Vagina (tissue), 2 donors: ENCODE measurements at places on chromosomes 1 and 21.

- DNase-seq: no peak
- no peak overlapping the region for H3K4me3 ChIP-seq
- no peaks in the 10 kb centered on the region for H3K36me3 ChIP-seq
- no peaks in the 10 kb centered on the region for H3K27me3 ChIP-seq
- peak overlapping the region; percentile 66 for H3K27ac ChIP-seq
- peaks cover 23% of the 10 kb centered on the region for H3K4me1 ChIP-seq
These were observed 37.9 kb upstream of the EDEM3 start for GRCh38 chr1:184792450-184792969.

DNA sequence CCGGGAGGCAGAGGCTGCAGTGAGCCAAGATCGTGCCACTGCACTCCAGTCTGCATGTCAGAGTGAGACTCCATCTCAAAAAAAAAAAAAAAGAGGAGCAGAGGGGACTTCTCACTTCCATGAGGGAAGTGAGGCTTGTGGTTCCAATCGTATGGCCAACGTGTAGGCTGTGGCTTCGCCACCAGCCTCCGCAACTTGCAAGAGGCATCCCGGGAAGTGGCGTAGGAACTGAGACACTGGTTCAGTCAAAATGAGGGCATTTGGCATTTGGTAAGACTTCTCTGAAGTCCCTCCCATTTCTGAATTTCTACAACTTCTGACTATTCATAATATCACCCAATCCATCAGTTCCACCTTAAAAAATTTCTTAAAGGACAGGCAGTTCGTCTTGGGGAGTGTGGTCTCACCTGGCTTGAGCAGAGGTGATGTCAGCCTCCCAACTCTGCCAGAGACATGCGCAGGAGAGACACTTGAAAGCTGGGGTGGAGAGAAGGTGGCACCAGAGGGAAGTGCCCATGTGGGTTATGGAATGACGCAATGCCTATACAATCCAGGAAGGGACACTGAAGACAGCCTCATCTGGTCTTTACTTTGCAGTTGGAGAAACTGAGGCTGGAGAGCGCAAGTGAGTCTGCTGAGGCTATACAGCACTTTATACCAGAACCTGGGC is 17.2 kb downstream of the KAZN start:
- DNase-seq: no peak
- no peaks in the 10 kb centered on the region for H3K27me3 ChIP-seq
- no peak overlapping the region for H3K27ac ChIP-seq
- H3K4me3 ChIP-seq: no peak overlapping the region
- H3K36me3 ChIP-seq: no peaks in the 10 kb centered on the region
- H3K4me1 ChIP-seq: no peaks in the 10 kb centered on the region

GRCh38 chr21:22791986-22792560 is 1793.9 kb downstream of the NCAM2 start:
- no peak for DNase-seq
- H3K27ac ChIP-seq: no peak overlapping the region
- H3K4me1 ChIP-seq: no peaks in the 10 kb centered on the region
- no peaks in the 10 kb centered on the region for H3K36me3 ChIP-seq

DNA sequence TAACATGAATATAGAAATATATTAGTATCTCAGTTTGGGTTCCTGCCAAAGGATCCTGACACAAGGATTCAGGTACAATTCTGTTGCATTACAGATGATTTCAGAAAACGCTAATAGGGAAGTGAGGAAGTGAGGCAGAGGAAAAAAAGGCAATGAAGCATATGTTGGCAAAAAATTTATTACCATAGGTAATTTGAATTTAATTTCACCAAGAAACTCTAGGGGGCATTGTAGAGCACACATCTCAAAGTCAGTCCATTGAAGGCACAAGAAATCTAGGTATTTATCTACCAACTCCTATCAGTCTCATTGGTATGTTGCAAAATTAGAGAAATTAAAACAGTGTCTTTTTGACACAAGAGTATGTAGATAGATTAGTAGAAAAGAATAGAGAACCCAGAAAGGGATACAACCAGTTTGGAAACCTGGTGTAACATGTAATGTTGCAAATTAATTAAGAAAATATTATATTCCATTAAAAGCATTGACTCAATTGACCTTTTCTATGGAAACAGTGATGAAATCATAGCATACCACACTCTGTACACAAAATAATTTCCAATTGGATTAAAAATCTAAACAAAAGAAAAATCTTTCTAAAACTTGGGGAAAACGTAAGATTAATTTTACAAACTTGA is 104.9 kb upstream of the SNX7 start:
- H3K4me1 ChIP-seq: no peaks in the 10 kb centered on the region
- no peak overlapping the region for H3K27ac ChIP-seq
- no peaks in the 10 kb centered on the region for H3K36me3 ChIP-seq
- no peak for DNase-seq

- no peaks in the 10 kb centered on the region for H3K27me3 ChIP-seq
- no peak overlapping the region for H3K4me3 ChIP-seq
- DNase-seq: no peak
- H3K27ac ChIP-seq: no peak overlapping the region
These were observed 8.7 kb downstream of the ADAMTS1 start for GRCh38 chr21:26836528-26836927.

DNA sequence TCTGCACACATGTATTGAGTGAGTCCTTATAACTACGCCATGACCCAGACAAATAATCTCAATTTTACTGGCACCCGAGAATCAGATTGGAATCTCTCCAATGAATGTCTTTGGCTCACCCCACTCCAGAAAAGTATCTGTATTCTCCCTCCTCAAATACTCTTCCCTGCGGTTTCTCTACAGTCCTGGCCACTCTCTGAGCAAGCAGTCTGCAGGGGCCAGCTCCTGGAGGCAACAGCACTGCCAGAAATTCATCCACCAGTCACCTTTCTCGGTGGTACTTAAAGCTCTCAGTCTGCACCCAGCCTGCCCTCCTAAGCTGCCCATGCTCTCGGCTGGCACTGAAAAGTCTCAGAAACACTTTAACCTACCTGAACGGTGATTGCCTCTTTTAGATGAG is 16.1 kb upstream of the LYST start:
- H3K4me3 ChIP-seq: peak overlapping the region; percentile 29
- no peak for DNase-seq
- H3K4me1 ChIP-seq: peaks cover 37% of the 10 kb centered on the region
- peak overlapping the region; percentile 77 for H3K27ac ChIP-seq

DNA sequence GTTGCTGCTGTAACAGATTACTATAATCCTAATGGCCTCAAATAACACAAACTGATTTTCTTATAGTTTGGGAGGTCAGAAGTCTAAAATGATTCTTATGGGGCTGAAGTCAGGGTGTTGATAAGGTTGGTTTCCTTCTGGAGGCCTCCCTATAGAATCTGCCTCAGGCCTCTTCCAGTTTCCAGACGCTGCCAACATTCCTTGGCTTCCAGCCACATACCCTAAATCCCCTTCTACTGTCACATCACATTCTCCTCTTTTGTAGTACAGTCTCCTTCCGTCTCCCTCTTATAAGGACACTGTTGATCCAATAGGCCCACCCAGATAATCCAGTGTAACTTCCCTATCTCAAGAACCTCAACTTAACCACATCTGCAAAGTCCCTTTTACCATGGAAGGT is 145.3 kb upstream of the NCAM2 start:
- H3K4me1 ChIP-seq: no peaks in the 10 kb centered on the region
- no peak for DNase-seq
- no peak overlapping the region for H3K27ac ChIP-seq
- H3K36me3 ChIP-seq: no peaks in the 10 kb centered on the region

- H3K4me1 ChIP-seq: peaks cover 12% of the 10 kb centered on the region
- no peak for DNase-seq
- H3K27ac ChIP-seq: peak overlapping the region; percentile 33
- H3K4me3 ChIP-seq: no peak overlapping the region
These were observed 8.1 kb downstream of the PSRC1 start for GRCh38 chr1:109274533-109275476.

DNA sequence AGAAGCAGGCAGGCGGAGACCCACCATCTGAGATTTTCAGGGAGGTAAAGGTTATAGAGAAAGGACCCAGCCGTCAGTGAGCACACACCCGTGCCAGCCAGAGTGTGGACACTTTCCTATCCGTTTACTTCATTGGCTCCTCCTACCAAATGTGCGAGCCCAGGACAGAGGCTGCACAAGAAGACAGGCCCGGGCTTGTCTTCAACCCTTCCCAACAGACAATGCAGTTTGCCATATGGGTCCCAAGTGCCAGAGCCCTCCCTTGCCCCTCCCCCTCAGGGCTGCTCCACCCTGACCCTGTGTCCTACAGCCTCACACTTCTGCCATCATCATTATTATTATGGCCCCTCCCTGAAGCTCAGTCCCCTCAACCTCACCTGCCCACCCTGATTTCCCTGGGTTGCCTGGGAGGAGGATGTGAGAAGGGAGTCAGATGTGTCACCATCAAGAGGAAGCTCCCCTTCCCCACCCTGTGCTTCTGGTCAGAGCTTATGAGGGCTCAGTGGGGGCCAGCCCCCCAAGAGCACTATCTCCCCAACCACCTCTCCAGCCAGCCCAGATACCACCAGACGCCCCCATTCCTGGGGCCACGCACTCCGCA is 9.4 kb downstream of the LAPTM5 start:
- peaks cover 43% of the 10 kb centered on the region for H3K4me1 ChIP-seq
- no peak overlapping the region for H3K4me3 ChIP-seq
- H3K27me3 ChIP-seq: no peaks in the 10 kb centered on the region
- no peaks in the 10 kb centered on the region for H3K36me3 ChIP-seq
- DNase-seq: no peak

GRCh38 chr1:216632980-216633379 is 90.2 kb downstream of the ESRRG start:
- no peaks in the 10 kb centered on the region for H3K4me1 ChIP-seq
- H3K27me3 ChIP-seq: no peaks in the 10 kb centered on the region
- H3K36me3 ChIP-seq: no peaks in the 10 kb centered on the region
- no peak overlapping the region for H3K27ac ChIP-seq

DNA sequence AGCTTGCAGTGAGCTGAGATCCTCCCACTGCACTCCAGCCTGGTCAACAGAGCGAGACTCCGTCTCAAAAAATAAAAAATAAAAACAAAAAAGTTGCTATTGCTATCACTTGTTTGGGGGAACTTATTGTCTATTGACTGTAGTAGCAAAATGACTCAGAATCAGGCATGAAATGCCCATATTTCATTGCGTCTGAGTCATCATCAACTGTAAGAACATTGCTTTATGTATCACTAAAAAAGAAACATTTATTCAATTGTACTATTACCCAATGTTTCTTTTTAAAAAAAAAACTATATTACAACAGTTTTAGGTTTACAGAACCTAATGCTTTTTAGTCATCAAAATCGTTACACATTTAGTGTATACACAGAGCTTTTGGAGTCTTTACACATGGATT is 91.0 kb upstream of the FMN2 start:
- H3K27me3 ChIP-seq: peaks cover 8% of the 10 kb centered on the region
- no peak overlapping the region for H3K27ac ChIP-seq
- no peak for DNase-seq
- H3K36me3 ChIP-seq: no peaks in the 10 kb centered on the region

- H3K36me3 ChIP-seq: no peaks in the 10 kb centered on the region
- H3K27me3 ChIP-seq: no peaks in the 10 kb centered on the region
- H3K4me3 ChIP-seq: no peak overlapping the region
- no peak for DNase-seq
- no peaks in the 10 kb centered on the region for H3K4me1 ChIP-seq
- no peak overlapping the region for H3K27ac ChIP-seq
These were observed 253.1 kb upstream of the ADGRL4 start for GRCh38 chr1:79259390-79260336.

- no peak for DNase-seq
- H3K27me3 ChIP-seq: no peaks in the 10 kb centered on the region
- H3K4me3 ChIP-seq: no peak overlapping the region
- no peak overlapping the region for H3K27ac ChIP-seq
- no peaks in the 10 kb centered on the region for H3K36me3 ChIP-seq
These were observed 111.8 kb downstream of the PAPPA2 start for GRCh38 chr1:176574756-176575155.

GRCh38 chr21:29078869-29079767 is 5.7 kb upstream of the CCT8 start:
- H3K4me3 ChIP-seq: no peak overlapping the region
- H3K4me1 ChIP-seq: peaks cover 9% of the 10 kb centered on the region
- H3K27ac ChIP-seq: no peak overlapping the region
- no peaks in the 10 kb centered on the region for H3K36me3 ChIP-seq
- DNase-seq: no peak

DNA sequence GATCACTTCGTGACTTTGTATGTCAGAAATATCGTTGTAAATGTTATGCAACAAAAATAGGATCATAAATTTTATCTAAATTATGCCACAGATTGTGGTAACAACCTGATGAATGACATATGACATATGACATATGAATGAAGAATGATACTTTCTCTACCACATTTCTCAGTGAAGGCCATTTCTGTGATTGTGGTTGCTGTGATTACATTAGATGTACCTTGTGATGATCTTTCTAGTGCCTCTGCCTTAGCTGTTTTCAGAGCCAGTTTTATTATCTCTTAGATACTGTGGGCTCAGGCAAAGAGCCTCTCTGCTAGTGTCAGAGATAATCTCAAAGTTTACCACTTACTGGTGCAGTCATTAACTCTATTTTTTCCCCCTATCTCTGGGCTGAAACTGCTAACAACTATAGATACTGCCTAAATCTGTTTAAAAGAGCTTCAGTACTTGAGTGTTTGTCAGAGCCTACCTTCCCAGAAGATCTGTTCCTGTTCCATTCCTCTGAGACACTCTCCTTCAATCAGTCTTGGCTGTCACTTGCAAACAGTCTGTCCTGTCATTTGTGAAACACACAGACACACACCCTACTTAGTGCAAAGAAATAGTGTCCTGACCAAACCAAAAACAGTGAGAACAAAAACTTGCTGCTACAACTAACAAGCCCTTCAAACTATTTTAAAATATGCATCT is 55.5 kb downstream of the HMCN1 start:
- DNase-seq: no peak
- H3K4me1 ChIP-seq: peaks cover 10% of the 10 kb centered on the region
- H3K27me3 ChIP-seq: no peaks in the 10 kb centered on the region
- no peak overlapping the region for H3K4me3 ChIP-seq

DNA sequence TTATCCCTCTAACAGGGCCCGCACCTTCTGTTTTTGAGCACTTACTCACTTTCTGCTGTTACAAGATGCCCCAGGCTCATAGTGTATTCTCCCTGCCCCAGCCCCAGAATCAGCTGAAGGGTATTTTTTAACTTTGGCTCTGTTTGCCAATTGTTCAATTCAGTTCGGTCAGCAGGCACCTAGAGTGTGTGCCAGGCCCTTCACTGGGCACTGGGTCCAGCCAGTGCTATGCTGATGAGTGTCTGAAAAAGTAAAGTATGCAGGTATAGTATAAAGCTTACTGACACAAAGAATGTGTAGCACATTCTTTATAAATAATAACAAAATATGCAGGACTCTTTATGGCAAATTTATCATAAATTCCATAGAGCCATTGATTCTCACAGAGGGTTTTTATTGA is 35.0 kb downstream of the FHAD1 start:
- no peak overlapping the region for H3K4me3 ChIP-seq
- H3K27ac ChIP-seq: no peak overlapping the region
- no peaks in the 10 kb centered on the region for H3K36me3 ChIP-seq

DNA sequence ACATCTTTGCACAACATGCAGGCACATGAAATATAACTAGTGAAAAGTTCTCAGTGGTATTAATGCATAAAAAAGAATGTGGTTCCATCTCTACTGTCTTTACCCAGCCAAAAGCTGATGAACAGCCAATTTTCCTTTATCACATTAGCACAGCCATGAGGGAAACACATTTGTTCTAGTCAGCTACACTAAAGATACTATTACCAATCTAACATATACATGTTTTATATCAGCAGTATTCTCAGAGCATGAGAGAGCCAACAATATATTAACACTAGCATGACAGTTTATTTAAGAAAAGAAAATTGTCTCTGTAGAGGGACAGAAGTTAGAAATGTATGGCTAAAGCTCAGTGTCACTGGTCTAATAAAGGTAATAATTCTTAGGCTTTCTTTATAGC is 56.3 kb downstream of the USH2A start:
- DNase-seq: no peak
- no peaks in the 10 kb centered on the region for H3K27me3 ChIP-seq
